Stimulated activated CD4-positive, alpha-beta T cell treated with anti-CD3 and anti-CD28 coated beads, Interleukin-1b, Interleukin-23, amount 100 ng/mL, for 24 hours (primary cell): ENCODE measurements at places on chromosomes 12 and 14.

DNA sequence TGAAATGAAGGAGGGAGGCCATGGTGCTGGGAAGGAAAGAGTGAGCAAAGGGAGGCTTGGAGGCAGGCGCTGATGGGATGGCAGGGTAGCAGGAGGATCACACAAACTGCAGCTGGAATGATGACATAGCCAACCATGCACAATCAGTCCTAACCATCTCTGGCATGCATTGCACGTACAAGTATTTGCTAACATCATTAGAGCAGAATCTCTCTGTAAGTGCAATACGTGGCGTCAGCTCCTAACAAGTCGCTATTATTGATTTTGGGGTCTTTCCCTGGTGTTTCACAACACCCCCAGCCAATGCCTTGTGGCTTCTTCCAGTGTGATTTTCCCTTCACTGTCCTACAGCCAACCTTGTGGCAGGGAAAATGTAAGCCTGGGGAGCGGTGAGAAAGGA, 18.5 kb downstream of the BDKRB1 start:
- DNase-seq = no peak

- no peak for DNase-seq
Observed at GRCh38 chr12:79515530-79515935, 175.2 kb downstream of the PAWR start.

DNA sequence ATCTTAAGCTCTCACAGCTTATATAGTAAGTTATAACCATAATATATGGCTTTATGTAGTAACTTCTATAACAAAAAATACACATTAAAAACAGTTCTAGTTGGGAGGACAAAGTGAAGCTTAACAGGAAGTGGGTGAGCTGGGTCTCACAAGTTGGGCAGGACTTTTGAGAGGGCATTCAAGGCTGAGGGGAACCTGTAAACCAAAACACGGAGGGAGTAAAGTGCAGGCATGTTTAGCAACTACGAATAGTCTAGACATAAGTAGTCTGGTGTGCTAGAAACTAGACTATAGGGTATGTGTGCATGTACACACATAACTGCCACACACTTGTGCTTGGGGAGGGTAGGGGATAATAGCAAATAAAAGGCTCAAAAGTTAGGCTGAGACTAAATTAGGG, 14.2 kb upstream of the NEK9 start:
- DNase-seq = no peak

DNA sequence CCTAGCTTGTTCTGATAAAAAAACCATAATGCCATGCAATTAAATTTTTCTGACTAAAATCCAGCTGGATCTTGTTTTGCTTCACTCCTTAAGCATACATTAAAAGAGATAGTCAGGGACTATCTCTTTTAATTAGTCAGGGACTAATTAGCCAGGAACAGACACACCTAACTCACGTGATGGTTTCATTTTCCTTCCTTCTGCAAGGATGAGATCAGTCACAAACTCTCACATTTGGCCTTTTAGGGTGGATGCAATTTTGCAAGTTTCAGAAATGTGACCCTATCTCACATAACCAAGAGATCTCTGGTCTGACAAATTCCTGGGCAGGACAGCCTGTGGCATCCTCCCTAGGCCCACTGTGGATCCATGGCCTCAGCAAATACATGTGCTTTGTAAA, 62.4 kb downstream of the SETD3 start:
- DNase-seq = no peak
